ENCODE measurements at places on chromosomes 1 and 21. TPM values are rescaled to one million over a fixed set of nuclear protein-coding genes. Genes with fewer than 3 reads are reported as not detected.
A peak's percentile ranks its signal among the peaks of the same experiment; 100 is the strongest.

GRCh38 chr21:34690041-34690792 lies 21.4 kb downstream of the CLIC6 start:
- DNase-seq = no peak

DNA sequence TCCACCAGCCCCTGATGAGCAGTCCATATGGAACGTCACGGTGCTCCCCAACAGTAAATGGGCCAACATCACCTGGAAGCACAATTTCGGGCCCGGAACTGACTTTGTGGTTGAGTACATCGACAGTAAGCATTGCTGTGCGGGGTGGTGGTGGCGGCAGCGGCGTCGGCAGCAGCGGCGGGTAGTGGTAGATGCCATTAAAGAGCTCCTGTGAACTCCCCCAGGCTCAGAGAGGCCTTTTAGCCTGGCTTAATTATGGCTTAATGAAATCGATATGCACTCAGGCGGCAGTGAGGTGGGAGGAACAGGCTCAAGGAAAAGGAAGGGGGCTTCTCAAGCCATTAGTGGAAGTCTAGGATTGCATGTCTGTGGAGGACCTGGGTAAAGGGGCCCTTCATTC lies 41.9 kb upstream of the CNTN2 start:
- no peak for DNase-seq

GRCh38 chr1:47469390-47469759 lies 31.5 kb downstream of the FOXD2 start:
- DNase-seq = no peak

- no peak for DNase-seq
Measured at GRCh38 chr21:18340387-18340942, 63.1 kb downstream of the TMPRSS15 start.

DNA sequence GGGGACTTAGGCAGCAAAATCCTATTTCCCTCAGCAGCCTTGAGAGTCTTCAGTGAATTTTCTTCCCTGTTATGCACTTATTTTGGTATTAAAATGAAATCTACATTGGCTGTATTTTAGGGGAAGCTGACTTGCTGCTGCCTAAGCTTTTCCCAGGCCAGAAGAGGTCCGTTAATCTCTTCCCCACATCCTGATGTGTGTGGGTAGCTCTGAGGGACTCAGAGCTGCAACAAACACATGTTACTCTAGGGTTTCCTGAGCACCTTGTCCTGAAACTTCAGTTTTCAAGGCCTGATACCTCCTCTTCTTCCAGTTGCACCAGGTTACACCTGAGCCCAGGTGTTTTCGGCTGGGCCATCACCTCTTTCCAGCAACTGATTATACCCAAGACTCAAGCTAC lies 51.5 kb downstream of the SYT6 start:
- no peak for DNase-seq

- DNase-seq = no peak
Measured at GRCh38 chr1:236809148-236809547, 14.1 kb downstream of the MTR start.

DNA sequence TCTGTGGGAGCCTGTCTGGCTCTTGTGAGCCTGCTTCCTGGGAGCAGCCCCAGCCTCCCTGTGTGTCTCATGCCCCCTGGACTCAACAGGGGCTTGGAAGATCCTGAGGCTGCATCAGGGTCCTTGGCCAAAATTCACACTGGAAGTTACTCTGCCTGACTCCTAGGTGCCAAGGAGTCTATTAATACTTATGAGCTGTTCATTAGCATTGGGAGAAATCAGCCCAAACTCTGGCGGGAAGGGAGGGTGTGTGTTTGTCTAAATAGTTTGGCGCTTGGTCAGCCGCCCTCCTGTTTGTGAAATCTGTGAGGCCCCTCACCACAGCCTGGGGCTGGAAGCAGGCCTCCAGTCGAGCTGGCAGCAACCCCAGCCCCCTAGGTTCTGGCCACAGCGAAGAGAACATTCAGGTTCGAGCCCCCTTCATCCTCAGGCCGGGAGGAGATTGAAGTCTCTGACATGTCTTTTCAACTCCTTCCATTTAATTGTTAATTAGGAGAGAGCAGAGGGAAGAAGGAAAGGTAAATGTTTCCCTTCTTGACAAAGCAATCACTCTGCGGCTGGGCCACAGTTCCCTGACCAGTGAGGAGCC lies 82.1 kb upstream of the F3 start:
- no peak for DNase-seq

DNA sequence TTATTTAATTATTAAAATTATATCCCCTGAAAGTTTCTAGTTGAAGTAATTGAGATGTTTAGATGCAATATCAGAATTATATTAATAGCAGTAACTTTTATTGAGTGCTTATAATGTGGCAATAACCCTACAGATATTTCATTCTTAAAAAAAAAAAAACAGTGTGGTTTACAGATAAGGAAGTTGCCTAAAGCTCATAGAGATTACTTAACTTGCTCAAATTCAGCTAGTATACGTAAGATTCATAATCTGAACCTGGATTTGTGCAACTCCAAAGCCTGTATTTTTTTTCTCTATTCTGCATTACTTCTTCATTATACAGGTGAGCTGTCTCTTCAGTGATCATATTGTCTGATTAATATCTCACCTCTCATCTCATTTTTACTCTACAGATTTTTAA lies 156.0 kb upstream of the PTBP2 start:
- DNase-seq = no peak

DNA sequence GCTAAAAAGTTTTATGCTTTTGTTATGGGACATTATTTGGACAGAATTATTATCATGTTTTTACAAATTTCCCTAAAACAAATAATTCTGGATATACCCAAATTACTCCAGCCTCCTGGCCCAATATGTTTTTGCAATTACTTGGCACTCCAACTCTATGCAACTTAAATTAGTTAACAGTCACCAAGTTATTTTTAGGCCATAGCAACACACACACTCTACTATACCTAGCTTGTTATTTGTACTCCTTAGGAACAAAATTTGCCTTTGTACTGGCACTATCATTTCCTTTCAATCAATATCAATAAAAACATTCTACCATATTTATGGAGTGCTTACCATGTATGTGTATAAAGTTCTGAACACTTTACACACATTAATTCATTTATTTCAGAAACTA lies 7.7 kb downstream of the DUSP10 start:
- no peak for DNase-seq

- DNase-seq = no peak
Measured at GRCh38 chr1:4689941-4690635, 35.7 kb downstream of the AJAP1 start.

- no peak for DNase-seq
Measured at GRCh38 chr21:25647647-25648046, 8.6 kb downstream of the JAM2 start.

DNA sequence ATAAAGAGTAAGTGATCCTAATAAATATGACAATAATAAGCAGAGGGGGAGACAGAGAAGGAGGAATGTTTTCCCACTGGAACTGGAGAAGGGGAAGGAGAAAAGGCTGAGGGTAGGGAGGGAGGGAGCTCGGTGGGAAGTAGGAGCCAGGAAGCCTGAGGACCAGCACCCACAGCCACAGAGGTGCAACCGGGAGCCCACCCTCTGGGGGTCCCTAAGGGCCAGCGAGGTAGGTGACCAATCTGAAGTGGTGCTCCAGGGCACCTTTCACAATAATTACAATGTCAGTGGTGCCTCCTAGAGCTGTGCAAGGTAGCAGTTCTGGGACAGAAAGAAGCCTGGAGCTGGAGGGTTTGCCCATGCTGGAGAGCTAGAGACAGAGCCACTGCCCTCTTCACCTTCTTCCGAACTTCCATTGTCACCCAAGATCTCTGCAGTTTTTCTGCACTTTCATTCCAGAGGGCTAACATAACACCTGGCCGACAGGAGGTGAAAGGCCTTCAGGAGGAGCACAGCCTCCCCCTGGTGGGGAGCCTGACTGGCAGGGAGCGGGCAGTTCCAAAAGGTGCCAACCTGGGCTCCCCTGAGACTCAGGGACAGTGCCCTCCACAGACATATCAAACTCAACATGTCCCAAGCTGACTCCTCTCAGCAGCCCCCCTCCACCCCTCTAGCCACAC lies 4.1 kb upstream of the AHCYL1 start:
- peak; percentile 59 for DNase-seq

GRCh38 chr1:66605419-66605997 lies 71.6 kb downstream of the SGIP1 start:
- no peak for DNase-seq

GRCh38 chr1:94535879-94536278 lies 5.7 kb downstream of the F3 start:
- DNase-seq = no peak

- DNase-seq = no peak
Measured at GRCh38 chr21:32356874-32357395, 35.9 kb downstream of the URB1 start.

DNA sequence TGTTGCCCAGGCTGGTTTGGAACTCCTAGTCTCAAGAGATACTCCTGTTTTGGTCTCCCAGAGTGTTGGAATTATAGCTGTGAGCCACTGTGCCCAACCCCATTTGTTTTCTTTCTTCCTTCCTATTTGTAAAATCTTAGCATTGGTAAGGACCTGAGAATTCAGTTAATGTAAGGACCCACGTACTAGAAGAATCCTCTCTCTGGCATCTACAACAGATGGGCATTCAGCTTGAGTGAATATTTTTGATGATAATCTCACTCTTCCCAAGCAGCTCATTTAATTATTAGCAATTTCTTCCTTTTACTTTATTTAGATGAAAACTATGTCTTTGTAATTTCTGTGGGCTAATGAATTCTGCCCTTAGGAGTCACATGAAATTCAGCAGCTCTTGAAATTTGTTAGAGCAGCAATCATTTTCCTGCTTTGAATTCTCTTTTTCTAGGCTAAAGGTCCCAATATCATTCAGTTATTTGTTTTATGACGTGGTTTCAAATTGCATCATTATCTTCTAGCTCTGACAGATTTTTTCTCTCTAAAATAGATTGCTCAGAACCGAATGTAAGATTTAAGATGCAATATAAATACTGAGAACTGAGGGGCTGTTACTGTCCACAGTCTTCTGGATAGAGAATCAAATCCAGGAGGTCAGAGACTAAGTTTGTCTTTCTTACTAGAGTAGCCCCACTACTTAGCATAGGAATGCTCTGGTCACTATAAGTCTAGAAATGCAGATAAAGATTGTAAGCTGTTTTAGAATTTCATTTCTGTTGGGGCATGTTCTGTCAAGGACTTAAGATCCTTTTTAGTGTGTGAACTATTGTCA lies 59.4 kb downstream of the EPB41 start:
- no peak for DNase-seq

DNA sequence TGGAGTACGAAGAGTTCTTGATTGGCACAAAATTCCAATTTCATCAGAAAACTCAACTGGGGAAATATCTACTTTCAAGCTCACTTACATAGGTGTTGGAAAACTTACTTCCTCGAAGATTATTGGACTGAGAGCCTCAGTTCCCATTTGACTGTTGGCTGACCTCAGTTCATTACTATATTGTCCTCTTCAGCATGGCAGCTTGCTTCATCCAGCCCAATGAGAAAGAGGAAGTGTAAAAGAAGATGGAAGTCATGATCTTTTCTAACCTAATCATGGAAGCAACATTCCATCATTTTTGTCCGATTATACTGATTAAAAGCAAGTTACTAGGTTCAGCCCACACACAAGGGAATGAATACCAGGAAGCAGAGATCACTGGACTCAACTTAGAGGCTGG lies 49.4 kb downstream of the HSD3B1 start:
- DNase-seq = no peak

GRCh38 chr21:42347601-42348327 lies 3.0 kb downstream of the TFF2 start:
- no peak for DNase-seq

GRCh38 chr1:151961833-151962232 lies 31.8 kb downstream of the S100A10 start:
- no peak for DNase-seq

- DNase-seq = no peak
Measured at GRCh38 chr1:189658381-189658780, 819.3 kb downstream of the BRINP3 start.

GRCh38 chr1:39184354-39184818 lies 20.1 kb upstream of the MACF1 start:
- DNase-seq = no peak

DNA sequence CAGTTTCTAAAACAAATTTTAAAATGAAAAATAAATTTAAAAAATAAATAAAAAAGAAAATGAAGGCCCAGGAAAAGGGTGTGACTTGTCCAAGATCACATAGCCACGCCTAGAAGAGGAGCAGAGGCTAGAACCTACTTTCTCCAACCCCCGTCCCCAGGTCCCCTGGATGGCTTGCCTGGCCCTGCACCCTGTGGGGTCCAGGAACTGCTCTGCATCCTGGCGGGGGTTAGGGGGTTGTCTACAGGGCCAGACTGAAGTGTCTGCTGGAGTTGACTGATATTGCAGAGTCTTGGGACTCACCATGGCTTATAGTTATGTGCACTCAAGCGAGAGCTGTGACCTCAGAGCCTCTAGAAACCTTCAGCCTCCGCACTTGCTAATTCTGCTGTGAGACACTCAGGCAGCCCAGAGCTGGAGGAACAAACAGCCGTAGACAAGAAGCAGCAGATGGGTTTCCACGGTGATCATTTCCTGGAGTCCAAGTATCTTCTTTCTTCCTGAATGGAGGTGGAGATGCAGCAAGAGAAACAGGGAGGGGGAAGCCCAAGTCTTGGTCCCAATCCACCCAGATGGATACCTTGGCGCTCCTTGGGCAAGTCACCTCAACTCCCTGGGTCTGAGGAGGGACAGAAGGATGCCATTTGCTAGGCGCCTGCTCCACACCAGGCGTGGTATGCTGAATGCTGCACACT lies 5.2 kb upstream of the EXTL1 start:
- no peak for DNase-seq

DNA sequence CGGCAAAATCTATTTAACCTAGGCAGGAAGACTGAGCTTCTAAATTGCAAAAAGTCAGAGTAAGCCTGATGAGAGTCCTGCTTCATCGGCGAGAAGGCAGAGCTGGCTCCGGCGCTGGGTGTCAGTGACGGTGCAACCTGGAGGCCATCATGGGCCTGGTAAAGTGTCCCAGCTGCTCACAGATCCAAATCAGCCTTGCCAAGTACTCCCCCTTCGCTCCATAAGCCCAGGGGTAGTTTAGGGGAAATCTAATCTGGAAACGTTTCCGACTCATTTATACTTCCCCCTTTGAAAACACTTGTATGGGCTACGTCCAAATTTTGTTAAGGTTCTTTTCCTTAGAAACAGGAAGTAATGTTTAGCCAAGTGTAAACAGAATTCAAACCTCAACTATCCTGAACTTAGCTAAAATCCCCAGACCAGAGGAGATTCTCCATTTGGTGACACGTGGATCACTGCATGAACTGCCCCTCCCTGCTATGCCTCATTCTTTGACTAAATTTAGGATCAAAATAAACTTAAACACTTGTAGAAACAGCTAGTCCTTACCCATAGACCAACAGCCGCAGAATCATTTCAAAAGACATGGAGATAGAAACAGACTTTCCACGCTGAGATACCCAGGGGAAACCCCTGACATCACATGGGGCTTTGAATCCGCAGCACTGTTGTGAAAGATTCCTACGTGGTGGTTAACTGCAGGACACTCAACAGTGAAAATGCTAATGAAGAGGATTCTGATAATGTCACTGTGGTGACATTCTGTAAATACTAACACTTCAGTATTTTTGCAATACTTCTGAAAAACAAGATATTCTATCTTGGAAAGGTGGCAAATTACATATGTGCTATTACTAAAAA lies 172.7 kb downstream of the TGFBR3 start:
- no peak for DNase-seq

TSSK3 gene
- polyA plus RNA-seq = 0.37 TPM

AMPD2 gene
- 47.2 TPM for polyA plus RNA-seq

EPHA2 gene
- 87.1 TPM for polyA plus RNA-seq

KCNA3 gene
- polyA plus RNA-seq = not detected

MAP1LC3C gene
- polyA plus RNA-seq = 0.21 TPM

EPS15 gene
- polyA plus RNA-seq = 10.9 TPM

SLAMF8 gene
- not detected for polyA plus RNA-seq

ANGPTL1 gene
- not detected for polyA plus RNA-seq

PADI3 gene
- 1.5 TPM for polyA plus RNA-seq

NUDT4B gene
- 1.7 TPM for polyA plus RNA-seq

LMNA gene
- polyA plus RNA-seq = 310 TPM
